Brain (organoid and tissue), 16 donors: ENCODE measurements at places on chromosomes 13 and 19. TPM values are rescaled to one million over a fixed set of nuclear protein-coding genes. Genes with fewer than 3 reads are reported as not detected.

The ZNF723 gene
- polyA plus RNA-seq: not detected

The ZNF549 gene
- 4.9 TPM for polyA plus RNA-seq

The SPHK2 gene
- 45.7 TPM for polyA plus RNA-seq

The LILRA1 gene
- polyA plus RNA-seq: 0.31 TPM

The C1QTNF9B gene
- polyA plus RNA-seq: not detected

The ATP7B gene
- polyA plus RNA-seq: 1.9 TPM

The LILRB2 gene
- 0.78 TPM for polyA plus RNA-seq

The GPR12 gene
- 1.6 TPM for polyA plus RNA-seq

The PNMA8A gene
- polyA plus RNA-seq: 59.3 TPM

The SERPINE3 gene
- polyA plus RNA-seq: not detected

The CCL25 gene
- polyA plus RNA-seq: not detected

The PLK5 gene
- 1.1 TPM for polyA plus RNA-seq

The LDLR gene
- polyA plus RNA-seq: 11.7 TPM

The TNNI3 gene
- polyA plus RNA-seq: not detected

The SLC8A2 gene
- polyA plus RNA-seq: 23.3 TPM

The F2RL3 gene
- 0.12 TPM for polyA plus RNA-seq

The CYP2A7 gene
- polyA plus RNA-seq: not detected

The KCNRG gene
- 0.63 TPM for polyA plus RNA-seq

The FUT3 gene
- polyA plus RNA-seq: 0.29 TPM

The OR10H4 gene
- not detected for polyA plus RNA-seq

The SCGB2B2 gene
- polyA plus RNA-seq: not detected

The BRME1 gene
- 19.0 TPM for polyA plus RNA-seq

The PTGIR gene
- polyA plus RNA-seq: 0.80 TPM

The KCNN4 gene
- 5.0 TPM for polyA plus RNA-seq

The CARD8 gene
- polyA plus RNA-seq: 12.9 TPM

The N4BP2L1 gene
- polyA plus RNA-seq: 12.1 TPM

The FAAP24 gene
- polyA plus RNA-seq: 17.5 TPM

The ZNF575 gene
- polyA plus RNA-seq: 4.1 TPM

The JUNB gene
- polyA plus RNA-seq: 25.7 TPM

The FREM2 gene
- 1.2 TPM for polyA plus RNA-seq

The ZNF888 gene
- polyA plus RNA-seq: 0.78 TPM

The FXYD7 gene
- 106 TPM for polyA plus RNA-seq

The ERCC2 gene
- 34.8 TPM for polyA plus RNA-seq

The PSENEN gene
- 153 TPM for polyA plus RNA-seq

The EPSTI1 gene
- 1.4 TPM for polyA plus RNA-seq

The VSTM1 gene
- polyA plus RNA-seq: not detected

The ADAT3 gene
- polyA plus RNA-seq: 3.8 TPM

The PRR20B gene
- polyA plus RNA-seq: not detected

The FXYD3 gene
- polyA plus RNA-seq: 0.78 TPM
